ENCODE measurements at places on chromosomes 2 and 18.
A peak's percentile ranks its signal among the peaks of the same experiment; 100 is the strongest.

GRCh38 chr2:216538538-216538937 lies 39.9 kb downstream of the RPL37A start:
- DNase-seq: no peak

DNA sequence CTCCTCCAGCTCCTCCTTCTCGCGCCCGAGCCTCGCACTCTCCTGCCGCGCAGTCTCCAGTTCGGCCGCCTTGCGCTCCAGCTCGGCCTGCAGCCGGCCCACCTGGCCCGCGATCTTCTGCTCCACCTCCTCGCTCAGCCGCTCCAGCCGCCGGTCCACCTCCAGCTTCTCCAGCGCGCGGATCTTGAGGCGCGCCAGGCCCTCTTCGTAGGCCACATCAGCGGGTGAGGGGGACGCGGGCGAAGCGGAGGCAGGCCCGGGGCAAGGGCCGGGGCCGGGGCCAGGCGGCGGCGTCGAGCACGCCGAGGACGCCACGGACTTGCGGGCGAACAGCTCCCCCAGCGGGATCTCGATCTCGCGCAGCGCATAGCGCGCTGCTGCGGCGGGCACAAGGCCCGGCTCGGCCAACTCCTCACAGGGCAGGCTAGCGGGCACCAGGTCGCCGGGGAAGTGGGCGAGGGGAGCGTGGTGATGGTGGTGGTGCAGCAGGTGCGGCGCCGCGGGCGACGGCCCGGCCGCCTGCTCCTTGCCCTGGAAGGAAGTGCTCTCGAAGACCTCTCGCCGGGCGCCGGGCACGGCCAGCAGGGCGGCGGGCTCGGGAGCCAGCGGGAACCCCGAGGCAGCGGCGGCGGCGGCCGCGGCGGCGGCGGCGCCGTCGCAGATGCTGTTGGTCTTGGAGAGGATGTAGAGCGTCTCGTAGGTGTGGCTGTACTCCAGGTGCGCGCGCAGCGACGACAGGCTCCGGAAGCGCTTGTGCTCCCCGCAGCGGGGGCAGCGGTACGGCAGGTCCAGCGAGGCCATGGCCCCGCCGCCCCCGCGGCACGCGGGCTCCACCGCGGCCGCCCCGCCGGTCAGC lies 15.2 kb downstream of the FBXO41 start:
- peak; percentile 89 for DNase-seq

DNA sequence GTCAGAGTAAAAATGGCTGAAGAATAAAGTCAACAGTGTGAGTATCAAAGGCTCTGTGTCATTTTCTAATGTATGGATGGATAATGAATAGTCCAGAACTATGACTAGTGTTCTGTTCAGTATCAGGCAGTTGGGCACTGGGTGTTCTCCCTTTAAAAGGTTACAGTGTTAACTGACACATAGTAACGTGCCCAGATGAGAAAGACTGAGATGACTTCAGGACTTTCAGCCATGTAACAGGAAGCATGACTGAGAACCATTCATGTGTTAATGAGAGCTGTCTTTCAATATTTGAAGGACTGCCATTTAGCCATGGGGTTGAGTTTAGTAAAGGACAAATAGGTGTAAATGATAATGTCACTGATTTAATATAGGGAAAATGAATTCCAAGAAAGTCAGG lies 187.1 kb downstream of the GULP1 start:
- peak; percentile 36 for DNase-seq

DNA sequence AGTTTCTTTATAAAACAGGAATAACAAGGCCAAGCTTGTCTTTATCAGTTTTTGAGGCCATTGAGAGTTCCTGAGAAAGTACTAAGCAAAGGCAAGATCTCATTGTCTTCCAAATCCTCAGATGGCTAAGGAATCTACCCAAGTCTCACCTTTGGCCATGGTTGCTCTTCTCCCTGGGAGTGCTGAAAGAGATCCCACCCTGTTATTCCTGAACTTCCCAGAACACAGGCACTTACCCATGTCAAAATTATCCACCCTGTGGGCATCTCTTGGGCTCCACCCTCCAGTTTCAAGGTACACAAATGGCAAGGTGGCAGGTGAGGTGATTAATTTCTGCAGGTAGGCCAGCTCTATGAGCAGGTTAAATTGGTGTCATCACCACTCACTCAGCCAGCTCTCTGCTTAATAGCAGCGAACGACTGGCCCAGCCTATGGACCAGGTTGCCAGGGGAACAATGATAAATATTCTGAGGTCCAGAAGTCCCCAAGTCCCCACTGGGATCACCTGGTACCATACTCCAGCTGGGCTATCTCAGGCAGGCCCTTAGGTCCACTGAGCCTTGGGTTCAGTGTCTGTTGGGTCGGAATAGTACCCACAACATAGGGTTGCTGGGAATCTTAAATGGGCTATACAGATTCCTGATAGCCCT lies 2.3 kb upstream of the SPRED2 start:
- no peak for DNase-seq

DNA sequence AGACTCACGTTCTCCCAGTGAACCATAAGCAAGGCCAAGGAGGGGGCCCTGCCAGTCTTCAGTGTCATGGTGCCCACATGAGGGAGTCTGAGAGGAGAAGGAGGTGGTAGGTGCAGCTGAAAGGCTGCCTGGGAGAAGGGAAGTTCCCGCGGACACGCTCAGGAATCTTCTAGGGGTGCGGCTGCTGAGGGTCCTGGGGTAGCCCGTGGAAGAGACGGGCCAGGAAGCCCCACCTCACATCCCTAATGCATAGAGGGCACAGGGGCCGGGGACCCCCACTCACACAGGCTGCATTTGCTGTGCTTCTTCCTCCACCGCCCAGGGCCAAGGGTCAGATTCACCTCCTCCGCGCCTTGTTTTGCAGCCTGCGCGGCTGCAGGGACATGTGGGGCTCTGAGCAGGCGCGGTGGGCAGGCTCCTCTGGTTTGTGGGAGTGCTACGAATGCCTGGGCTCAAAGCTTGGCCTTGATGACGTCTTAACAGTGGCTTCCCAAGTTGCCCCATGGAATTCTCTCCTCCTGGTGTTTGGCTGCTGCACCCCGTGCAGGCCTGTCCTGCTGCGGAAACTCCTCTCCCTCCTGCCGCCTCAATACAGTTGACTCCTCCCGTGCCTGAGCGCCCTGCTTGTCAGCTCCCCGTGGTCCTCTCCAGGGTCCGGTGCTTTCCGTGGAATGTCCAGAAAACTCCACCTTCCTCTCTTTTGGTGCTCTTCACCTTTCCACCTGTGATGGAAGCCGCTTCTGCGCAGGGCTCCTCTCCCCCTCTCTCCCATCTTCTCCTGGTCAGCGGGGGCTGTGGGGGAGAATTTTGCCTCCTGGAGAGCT lies 95.7 kb downstream of the VAPA start:
- DNase-seq: no peak

DNA sequence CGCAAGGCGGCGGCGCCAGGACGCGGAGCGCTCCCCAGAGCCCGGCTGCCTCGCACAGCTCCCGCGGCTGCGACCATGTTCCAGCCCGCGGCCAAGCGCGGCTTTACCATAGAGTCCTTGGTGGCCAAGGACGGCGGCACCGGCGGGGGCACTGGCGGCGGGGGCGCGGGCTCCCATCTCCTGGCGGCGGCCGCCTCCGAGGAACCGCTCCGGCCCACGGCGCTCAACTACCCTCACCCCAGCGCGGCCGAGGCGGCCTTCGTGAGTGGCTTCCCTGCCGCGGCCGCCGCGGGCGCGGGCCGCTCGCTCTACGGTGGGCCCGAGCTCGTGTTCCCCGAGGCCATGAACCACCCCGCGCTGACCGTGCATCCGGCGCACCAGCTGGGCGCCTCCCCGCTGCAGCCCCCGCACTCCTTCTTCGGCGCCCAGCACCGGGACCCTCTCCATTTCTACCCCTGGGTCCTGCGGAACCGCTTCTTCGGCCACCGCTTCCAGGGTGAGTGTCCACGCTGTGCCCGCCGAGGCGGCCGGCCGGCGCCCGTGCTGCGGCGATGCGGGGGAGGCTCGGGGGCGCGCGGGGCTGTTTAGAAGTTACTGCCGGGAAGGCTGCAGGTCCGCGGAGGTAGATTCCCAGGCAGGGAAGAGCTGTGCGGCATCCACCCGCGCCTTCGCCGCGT lies 696 bp downstream of the EMX1 start:
- no peak for DNase-seq

DNA sequence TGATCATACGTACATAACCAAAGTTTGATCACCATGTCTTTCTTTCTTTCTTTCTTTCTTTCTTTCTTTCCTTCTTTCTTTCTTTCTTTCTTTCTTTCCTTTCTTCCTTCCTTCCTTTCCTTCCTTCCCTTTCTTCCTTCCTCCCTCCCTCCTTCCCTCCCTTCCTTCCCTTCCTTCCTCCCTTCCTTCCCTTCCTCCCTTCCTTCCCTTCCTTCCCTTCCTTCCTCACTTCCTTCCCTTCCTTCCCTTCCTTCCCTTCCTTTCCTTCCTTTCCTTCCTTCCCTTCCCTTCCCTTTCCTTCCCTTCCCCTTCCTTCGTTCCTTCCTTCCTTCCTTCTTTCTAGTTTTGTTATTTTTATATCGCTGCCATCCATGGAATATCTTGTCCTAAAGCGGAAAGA lies 406.7 kb upstream of the DDX18 start:
- DNase-seq: no peak

- no peak for DNase-seq
Observed at GRCh38 chr18:8793445-8794155, 88.2 kb downstream of the MTCL1 start.

DNA sequence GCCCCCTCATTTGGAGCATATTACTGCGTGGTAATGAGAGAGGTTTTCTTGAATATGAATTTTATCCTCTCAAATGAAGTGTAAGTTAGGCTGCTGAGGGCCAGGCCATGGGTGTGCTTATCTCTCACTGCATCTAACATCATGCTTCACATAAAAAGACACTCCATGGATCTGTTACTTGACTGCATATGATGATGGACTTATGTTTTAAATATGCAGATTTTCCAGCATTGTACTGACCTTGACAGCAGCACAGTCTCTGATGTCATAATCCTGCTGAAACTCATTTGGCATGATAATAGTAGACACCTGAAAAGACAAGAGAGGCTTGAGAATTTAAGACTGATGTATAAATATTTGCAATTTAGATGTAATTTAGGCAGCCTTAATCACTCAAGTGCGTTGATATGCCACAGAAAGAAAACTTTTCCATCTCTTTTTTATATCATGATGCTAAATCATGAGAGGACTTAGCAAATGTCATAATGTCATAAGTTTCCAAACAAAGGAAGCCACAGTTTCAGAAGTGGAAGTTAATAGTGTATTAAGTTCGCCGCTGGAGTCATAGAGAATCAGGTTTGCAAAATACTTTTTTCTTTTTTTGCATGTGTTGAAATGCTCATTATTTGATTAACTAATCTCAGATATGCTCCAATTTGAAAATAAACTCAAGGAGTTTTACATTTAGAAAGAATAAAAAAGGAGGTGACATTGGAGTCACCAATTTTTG lies 62.7 kb upstream of the CD302 start:
- DNase-seq: no peak

DNA sequence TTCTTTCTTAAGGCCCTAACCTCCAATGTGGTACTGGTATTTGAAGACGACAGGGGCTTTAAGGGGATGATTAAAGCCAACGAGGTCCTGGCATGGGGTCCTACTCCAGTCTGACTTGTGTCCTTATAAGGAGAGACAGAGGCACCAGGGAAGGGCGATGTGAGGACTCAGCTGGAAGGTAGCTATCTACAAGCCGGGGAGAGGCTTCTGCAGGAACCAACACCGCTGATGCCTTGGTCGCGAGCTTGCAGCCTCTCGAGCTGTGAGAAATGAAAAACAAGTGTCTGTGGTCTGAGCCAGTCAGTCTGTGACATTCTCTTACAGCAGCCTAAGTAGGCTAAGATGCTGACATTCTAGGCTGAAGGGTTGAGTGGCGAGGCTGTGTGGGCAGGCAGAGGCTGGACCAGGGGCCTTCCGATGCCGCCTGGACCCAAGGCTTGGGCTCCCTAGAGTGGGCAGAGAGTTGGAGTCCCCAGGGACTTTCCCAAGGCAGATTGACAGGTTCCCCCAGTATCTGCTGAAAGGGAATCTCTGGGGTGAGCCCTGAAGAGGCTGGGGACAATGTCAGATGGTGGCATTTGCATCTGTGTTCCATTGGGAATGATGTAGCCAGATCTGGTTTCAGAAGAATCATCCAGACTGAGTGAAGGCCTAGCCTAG lies 322.9 kb upstream of the HS6ST1 start:
- no peak for DNase-seq

DNA sequence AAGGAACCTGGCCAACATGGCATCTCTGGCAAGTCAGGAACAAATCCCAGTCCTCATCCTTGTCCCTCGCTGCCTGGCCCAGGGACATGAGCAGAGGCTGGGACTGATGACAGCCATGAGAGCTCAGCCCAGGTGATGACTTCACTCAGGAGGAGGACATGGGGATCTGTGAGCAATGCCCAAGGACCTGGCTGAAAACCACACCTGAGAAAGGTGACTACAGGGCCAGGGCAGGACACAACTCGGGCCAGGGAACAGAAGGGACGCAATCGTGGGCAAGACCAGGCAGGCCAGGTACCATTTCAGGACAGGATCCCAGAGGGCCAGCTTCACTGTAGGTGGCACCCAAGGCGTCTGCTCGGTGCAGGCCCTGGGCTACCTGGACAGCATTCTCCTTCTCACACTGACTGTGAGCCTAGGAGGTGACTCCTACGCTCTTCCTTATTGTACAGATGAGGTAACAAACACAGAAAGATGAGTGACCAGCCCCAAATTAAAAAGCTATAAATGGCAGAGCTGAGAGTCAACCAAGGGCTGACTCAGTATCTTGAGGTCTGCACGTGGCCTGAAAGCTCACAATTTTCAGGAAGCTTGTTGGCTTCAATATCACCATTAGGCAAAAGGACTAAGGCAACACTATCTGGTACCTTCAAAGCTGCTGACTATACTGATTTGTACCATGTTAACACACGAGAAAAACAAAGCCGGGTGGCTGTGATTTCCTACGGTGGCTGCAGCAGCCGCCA lies 141.1 kb downstream of the EIPR1 start:
- DNase-seq: no peak

GRCh38 chr2:30336978-30337841 lies 105.9 kb downstream of the LBH start:
- DNase-seq: peak; percentile 96

GRCh38 chr2:73386894-73387636 lies 1.4 kb downstream of the ALMS1 start:
- no peak for DNase-seq

DNA sequence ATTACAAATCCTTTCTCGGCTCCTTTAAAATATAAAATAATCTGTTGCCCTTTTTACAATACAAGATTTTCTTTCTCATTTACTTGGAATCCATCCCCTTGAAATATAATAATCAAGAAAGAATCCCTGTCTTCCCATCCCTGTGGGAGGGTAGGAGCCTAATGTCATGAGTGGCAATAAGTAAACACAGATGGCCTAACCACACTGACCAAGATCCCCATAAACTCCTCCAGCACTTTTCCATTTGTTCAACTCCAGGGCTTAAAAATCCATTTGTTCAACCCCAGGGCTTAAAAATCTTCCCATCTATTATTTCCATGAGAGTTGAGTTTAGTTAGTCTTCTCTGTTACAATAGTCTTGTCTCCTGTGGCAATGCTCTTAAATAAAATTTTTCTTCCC lies 297.6 kb downstream of the CDH7 start:
- DNase-seq: no peak

- peak; percentile 54 for DNase-seq
Observed at GRCh38 chr2:62292190-62292589, 96.3 kb downstream of the B3GNT2 start.

DNA sequence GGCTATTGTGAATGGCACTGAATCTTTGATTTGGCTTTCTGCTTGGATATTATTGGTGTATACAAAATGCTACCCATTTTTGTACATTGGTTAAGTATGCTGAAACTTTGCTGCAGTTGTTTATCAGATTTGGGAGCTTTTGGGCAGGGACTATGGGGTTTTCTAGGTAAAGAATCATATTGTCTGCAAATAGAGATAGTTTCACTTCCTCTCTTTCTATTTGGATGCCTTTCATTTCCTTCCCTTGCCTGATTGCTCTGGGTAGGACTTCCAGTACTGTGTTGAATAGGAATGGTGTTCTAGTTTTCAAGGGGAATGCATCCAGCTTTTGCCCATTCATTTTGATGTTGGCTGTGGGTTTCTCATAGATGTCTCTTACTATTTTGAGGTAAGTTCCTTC lies 489.1 kb upstream of the LRATD1 start:
- DNase-seq: no peak

Data from GM12865 (cell line).